ENCODE measurements at places on chromosomes 13 and 19.

GRCh38 chr13:29471551-29471950, 123.9 kb downstream of the SLC7A1 start:
- DNase-seq: no peak

- DNase-seq: no peak
Measured at GRCh38 chr19:48768994-48769713, 13.8 kb downstream of the FGF21 start.

DNA sequence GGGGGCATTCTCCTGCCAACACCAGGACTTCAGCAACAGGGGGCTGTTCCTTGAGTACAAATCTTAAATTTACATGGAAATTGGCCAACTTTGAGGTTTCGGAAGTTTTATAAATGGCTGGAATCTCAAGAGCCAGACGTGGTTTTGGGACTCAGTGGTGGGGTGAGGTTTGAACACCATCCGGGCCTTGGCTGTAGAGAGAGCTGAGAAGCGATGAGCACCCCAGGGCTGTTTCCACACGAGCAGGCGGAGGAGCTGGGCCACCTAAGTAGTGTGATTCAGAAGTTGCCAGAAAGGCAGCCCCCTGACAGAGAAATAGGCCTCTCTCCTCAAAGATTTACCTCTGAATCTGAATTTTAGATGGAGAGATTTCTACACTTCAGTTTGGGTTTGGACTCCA, 89.0 kb downstream of the FGF9 start:
- DNase-seq: no peak

GRCh38 chr19:23822735-23823134, 64.0 kb upstream of the ZNF681 start:
- no peak for DNase-seq

- DNase-seq: no peak
Measured at GRCh38 chr19:10190026-10190425, 4.7 kb downstream of the DNMT1 start.

GRCh38 chr19:23254141-23254910, 4.1 kb upstream of the ZNF724 start:
- DNase-seq: no peak

DNA sequence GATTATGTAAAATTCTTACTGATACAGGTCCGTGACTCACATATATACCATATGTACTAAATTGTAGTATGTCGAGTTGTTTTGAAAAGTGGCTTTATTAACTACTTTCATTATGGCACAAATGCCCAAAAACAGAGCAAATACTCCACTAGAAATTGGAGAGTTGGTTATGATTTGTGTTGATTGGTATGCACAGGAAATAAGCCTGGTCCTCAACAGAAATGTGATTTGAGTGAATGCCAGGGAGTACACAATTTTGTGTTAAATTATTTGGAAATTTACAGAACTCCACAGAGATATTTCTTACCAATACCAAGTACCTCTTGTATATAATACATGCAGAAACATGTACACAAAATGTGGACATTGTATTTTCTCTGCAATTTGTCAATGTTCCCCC, 676.7 kb downstream of the PCDH9 start:
- DNase-seq: no peak

- no peak for DNase-seq
Measured at GRCh38 chr13:21176982-21177284, 475 bp downstream of the MRPL57 start.

GRCh38 chr13:20669162-20669561, 34.3 kb upstream of the IL17D start:
- DNase-seq: no peak

GRCh38 chr19:11379857-11380350, 4.2 kb downstream of the EPOR start:
- no peak for DNase-seq

DNA sequence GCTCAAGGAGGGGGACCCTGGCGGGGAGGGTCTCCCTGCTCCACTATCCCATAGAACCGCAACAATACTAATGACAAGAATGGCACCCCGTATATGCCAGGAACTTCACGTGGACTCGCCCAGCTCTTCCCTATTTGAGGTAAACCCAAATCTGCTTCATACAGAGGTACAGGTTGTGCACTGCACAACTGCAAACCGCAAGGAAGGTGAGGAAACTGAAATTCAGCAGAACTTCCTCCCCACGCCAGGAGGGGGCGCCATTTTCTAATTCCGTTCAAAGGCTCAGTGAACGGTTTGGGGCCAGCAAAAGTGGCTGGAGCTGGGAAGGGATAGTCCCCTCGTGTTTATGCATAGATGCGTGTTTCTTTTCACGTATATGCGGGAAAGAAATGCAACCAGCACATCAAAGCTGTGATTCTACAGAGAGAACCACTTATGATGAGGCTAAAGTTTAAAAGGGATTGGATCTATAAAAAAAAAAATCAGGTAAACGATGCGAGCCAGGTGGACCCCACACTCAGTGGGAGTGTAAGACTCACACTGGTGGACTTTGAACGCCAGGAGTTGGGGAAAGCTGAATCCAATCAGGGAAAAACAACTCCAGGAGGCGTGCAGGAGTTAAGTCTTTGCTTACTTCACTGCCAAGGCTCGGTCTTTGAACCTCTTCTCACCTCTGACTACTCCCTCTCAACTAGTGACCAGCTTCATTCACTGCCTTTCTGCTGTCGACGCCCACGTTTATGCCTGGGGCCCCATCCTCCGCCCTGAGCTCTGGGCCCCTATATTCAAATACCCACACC, 20.3 kb downstream of the C19orf81 start:
- DNase-seq: no peak

DNA sequence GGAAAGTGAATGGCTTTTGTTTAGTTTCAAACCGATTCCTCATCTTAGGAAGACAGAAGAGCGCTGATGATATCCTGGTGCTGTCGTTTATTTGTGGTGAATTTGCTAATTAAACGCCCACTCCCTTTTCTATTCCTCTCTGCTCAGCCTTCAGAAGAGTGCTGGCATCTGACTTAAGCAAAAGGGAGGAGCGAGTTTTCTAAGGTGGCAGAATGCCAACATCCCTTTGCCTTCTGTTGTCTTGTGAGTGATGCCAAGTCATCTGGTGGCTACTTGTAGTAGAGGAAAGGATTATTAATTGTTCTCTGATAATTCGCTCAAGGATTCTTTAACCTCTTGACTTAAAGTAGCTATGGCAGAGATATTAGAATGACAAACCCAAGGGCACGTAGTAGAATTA, 68.1 kb downstream of the ERCC5 start:
- no peak for DNase-seq

GRCh38 chr13:57552437-57552836, 79.1 kb upstream of the PCDH17 start:
- DNase-seq: no peak

GRCh38 chr13:65943708-65944107, 1286.4 kb downstream of the PCDH9 start:
- no peak for DNase-seq

DNA sequence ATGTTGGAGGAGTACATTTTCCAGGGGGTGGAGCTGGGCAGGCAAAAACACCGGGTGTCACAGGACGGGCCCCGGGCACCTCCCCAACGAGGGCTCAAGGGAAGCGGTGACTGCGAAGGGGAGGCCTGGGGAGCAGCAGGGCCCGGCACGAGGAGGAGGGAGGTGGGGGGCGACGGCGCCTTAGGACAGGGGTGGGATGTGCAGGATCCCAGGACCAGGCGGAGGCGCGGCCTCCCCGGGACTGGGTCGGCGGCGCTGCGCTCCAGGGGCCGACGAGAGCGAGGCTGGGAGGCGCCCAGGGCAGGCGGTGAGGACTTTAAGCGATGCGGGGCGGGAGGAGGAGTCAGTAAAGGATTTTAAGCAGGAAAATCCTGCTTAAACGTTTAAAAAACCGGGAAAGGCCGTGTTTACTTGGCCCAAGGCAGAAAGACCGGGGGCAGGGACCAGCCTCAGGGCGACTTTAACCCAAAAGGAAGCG, 427 bp downstream of the ZNF160 start:
- DNase-seq: peak; percentile 33

GRCh38 chr19:17078036-17078919, 2.7 kb downstream of the MYO9B start:
- DNase-seq: no peak

DNA sequence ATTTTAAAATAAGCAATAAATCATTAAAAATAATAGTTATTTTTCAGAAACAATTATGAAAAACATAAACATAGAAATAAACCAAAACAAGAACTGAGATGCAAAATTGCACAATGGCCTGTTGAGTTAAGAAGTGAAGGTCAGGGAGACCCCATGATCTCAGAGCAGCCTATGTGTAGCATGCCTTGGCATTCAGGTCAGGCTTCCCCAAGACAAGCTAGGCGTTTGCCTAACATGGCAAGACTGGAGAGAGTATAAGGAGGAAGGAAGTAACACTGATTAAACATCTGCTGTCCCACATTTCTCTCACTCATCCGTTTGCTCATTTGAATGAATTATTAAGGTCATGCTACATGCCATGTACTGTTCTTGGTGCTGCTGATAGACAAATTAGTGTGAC, 291.8 kb downstream of the TSHZ3 start:
- no peak for DNase-seq

Data from GM12892 (cell line).